Upper lobe of right lung (tissue), 1 donor: ENCODE measurements at places on chromosomes 16 and 17. TPM values are rescaled to one million over a fixed set of nuclear protein-coding genes. Genes with fewer than 3 reads are reported as not detected.
A peak's percentile ranks its signal among the peaks of the same experiment; 100 is the strongest.

DNA sequence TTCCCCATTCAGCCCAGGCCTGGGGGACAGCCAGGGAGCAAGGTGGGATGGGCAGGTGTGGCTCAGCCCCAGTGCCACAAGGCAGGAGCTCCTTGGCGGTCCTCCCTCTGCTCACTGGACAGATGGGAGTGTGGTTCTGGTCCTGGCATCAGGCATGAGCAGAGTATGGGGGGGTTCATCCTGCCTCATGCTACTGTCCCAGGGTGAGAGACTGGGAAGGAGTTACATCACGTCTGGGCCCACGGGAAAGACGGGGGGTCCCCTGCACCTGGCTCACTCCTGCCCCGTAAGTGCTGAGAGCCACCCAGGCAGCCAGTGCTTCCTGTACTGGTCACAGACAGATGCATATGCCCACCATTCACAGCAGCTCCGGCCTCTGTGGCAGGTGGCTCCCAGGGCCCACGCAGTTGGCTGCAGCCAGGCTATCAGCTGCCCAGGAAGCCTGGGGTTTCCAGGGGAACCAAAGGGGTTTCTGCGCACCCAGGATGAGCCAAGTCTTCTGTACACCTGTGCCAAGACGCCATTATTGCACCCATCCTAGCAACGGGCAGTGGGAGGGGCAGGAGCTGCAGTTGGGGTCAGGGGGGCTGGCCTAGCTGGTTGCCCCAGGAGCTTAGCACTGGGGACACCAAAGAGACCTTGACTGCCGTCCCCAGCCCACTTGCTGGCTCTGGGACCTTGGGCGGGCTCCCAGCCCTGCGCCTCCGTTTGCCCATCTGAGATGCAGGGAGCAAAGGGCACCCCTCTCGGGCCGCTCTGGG, 1.9 kb downstream of the BAIAP3 start:
- no peak for DNase-seq

DNA sequence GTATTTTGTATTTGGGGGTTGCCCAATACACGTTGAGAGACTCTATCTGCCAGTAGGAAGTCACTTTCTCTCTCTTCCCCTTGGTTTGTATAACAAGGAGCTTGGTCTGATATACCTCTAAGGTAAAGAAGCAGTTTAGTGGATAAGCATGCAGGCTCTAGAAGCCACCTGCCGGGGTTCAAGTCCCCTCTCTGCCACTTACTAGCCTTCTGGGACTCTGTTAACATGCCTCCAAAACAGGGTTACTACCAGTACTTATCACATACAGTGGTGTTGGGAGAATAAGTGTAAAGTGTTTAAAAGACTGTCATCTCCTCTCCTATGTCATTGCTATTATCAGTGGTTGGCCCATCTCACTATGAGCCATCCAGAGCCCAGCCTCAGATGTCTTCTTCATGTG, 156.1 kb upstream of the HS3ST3A1 start:
- no peak for DNase-seq

GRCh38 chr16:85306071-85306792, 194.0 kb upstream of the CIBAR2 start:
- peak; percentile 97 for DNase-seq

- DNase-seq, result no peak
Observed at GRCh38 chr16:86714166-86714565, 135.8 kb downstream of the FOXL1 start.

- DNase-seq, result peak; percentile 88
Observed at GRCh38 chr17:72592242-72592966, 471.6 kb downstream of the SOX9 start.

- DNase-seq, result no peak
Observed at GRCh38 chr16:54620197-54620596, 310.5 kb upstream of the IRX5 start.

The ESRP2 gene
- 61.0 TPM for total RNA-seq

- peak; percentile 89 for DNase-seq
Observed at GRCh38 chr17:7021993-7022778, 664 bp upstream of the BCL6B start.

- no peak for DNase-seq
Observed at GRCh38 chr16:4701791-4702465, 8.6 kb downstream of the NUDT16L1 start.

- DNase-seq, result no peak
Observed at GRCh38 chr17:59368218-59368857, 36.9 kb downstream of the YPEL2 start.

DNA sequence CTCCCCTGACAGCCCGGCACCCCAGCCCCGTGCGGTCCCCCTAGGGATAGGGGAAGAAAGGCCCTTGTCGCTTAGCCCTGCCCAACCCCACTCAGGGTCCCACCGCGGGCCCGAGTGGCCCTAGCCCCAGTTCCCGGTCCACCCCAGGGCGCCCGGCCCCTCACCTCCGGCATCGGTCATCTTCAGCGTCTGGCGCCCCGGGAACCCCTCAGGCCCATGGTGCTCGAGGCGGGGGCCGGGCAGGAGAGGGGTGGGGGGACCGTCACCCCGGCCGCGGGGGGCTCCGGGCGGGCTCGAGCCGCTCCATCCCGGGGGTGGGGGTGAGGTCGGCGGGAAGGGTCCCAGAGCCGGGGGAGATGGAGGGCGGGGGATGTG, 620 bp downstream of the SAMD14 start:
- DNase-seq, result peak; percentile 68

DNA sequence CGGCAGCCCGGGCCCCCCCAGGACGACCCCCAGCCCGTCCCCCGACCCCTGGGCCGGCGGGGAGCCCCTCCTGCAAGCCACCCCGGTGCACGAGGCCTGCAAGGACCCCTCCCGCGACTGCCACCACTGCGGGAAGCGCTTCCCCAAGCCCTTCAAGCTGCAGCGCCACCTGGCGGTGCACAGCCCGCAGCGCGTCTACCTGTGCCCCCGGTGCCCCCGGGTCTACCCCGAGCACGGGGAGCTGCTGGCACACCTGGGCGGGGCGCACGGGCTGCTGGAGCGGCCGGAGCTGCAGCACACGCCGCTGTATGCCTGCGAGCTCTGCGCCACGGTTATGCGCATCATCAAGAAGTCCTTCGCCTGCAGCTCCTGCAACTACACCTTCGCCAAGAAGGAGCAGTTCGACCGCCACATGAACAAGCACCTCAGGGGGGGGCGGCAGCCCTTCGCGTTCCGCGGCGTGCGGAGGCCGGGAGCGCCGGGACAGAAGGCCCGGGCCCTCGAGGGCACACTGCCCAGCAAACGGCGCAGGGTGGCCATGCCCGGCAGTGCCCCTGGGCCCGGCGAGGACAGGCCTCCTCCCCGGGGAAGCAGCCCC, 15.6 kb upstream of the ZFPM1 start:
- peak; percentile 83 for DNase-seq

The SLC5A11 gene
- total RNA-seq, result not detected

The SLC35G6 gene
- total RNA-seq, result not detected

The PERCC1 gene
- not detected for total RNA-seq

- DNase-seq, result no peak
Observed at GRCh38 chr16:82157836-82158235, 12.2 kb downstream of the MPHOSPH6 start.

The ITGB3 gene
- total RNA-seq, result 6.6 TPM

The SLC16A13 gene
- total RNA-seq, result 10.1 TPM

GRCh38 chr16:30418350-30419181, 11.2 kb downstream of the ZNF771 start:
- no peak for DNase-seq

GRCh38 chr16:29842732-29843346, 20.2 kb downstream of the CDIPT start:
- no peak for DNase-seq

GRCh38 chr16:301235-301634, 18.3 kb downstream of the PDIA2 start:
- DNase-seq, result no peak

The PHF12 gene
- 40.0 TPM for total RNA-seq

DNA sequence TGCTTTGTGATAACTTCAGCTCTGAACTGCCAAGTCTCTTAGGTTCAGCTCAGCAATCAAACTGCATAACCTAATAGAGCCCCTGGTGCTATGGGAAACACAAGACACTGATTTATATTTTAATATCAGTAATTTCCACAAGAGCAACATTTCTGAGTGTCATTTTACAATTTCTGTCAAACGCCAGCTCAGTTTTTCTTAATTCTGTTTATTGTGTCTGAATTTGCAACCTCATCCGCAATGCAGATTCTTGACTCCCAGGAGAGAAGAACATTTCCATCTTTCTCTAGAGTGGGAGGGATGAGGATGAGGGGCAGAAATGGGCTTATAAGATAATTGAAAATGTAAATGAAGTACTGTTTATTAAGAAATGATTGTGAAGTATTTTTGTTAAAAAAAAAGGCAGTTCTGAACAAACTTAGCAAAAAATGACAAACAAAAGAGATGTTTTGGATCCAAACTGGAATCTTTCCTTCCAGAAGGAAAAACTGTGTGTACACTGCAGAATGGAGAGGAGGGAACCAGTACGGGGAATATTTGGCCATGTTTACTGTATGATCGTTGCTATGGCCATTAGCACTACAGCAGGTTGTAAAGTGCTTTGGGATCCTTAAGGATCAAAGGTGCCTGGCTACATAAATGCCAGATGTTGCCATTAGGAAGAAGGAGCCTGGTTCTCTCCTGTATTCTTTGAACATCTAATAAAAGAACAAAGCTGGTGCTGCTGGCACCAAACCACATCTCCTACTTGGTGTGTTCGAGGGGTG, 7.4 kb upstream of the PMFBP1 start:
- DNase-seq, result no peak

GRCh38 chr17:41452281-41452680, 11.5 kb upstream of the KRT38 start:
- no peak for DNase-seq

GRCh38 chr17:17039911-17040310, 2.3 kb upstream of the MPRIP start:
- peak; percentile 25 for DNase-seq

The SKAP1 gene
- total RNA-seq, result 5.1 TPM

The GRB7 gene
- 25.0 TPM for total RNA-seq

The VWA3A gene
- 2.6 TPM for total RNA-seq

The TSC2 gene
- 119 TPM for total RNA-seq

DNA sequence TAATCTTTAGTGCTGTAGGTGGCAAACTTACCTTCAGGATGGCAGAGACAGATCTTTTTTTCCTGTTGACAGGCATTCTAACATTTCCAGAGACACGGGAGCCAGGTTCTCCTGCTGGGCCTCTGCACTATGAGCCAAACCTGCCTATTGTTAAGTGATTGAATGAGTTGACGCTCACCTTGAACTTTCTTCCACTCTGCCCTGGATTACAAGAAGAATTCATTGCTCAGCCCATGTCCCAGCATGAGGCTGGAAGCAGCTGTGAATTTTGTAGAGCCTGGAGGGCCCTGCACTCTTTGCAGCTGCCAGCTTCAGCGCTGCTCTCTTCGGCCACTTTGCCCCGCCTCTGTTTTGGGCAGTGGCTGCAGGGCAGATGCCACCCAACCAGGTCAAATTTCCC, 9.4 kb upstream of the SLC7A5 start:
- no peak for DNase-seq

- no peak for DNase-seq
Observed at GRCh38 chr17:63998721-63999679, 849 bp downstream of the PRR29 start.

- peak; percentile 40 for DNase-seq
Observed at GRCh38 chr17:26782153-26782552, 511.8 kb upstream of the WSB1 start.

DNA sequence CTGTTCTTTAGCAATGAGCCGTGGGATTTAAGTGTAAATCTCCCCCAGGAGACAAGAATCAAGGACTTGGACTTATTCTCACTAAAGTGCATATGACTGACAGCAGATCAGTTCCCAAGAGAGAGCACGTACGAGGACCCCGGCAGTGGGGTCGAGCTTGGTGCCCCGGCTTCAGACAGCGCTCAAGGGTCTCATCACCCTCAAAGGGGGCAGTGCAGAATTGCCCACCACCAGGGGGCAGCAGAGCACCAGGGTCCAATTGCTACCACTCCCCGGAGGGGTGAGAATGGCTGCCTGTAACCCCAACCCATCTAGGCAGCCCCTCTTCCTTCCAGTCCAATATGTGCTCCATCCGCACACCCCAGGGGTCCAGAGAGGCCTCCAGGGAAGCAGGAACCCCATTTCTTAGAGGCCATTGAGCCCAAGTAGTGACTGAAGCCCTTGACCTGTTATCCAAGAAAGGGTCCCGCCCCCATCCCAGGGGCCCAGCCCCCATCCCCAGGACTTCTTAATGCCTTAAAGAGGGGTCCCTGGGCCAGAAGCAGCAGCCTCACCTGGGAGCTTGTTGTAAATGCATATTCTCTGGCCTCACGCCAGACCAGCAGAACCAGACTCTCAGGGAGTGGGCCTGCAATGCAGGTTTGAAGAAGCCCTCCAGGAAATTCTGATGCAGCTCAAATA, 86.1 kb downstream of the ZDHHC7 start:
- DNase-seq, result peak; percentile 84

- DNase-seq, result no peak
Observed at GRCh38 chr17:18186627-18186982, 3.0 kb downstream of the ALKBH5 start.

The ELMO3 gene
- total RNA-seq, result 17.5 TPM

The FAM20A gene
- total RNA-seq, result 43.3 TPM

DNA sequence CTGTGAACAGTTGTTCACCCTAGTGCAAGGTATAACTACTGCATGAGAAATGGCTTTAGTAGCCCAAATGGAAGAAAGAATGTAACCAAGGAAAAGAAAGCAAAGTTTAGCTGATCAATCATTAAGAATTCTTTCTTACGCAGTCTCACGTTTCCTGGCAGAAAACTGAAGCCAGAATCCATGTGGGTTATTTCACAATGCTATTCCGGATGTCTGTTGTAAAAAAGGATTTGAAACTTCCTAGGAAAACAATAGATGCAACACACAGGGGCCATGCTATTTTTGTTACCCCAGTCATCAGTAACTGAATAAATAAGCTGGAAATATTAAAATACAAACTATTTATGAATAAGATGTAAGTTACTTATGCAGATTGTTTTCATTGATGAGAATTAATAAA, 802.5 kb downstream of the CDH8 start:
- DNase-seq, result no peak

The CCT6B gene
- total RNA-seq, result 1.7 TPM

GRCh38 chr16:28538733-28539596, at the start of gene NUPR1:
Gene NUPR1 (minus strand): TSS chr16:28538974. CDS start chr16:28538907, 67 bp downstream.
- peak; percentile 93 for DNase-seq

- DNase-seq, result no peak
Observed at GRCh38 chr16:24738895-24739294, 9.4 kb downstream of the TNRC6A start.

The SLC52A1 gene
- 0.26 TPM for total RNA-seq
